ENCODE measurements at places on chromosomes 2 and 18. TPM values are rescaled to one million over a fixed set of nuclear protein-coding genes. Genes with fewer than 3 reads are reported as not detected.

The CYTIP gene
- total RNA-seq, result 5.4 TPM

- no peaks in the 10 kb centered on the region for H3K27me3 ChIP-seq
- no peak for DNase-seq
- no peak overlapping the region for H3K4me3 ChIP-seq
- no peak overlapping the region for H3K27ac ChIP-seq
- H3K36me3 ChIP-seq, result no peaks in the 10 kb centered on the region
- no peaks in the 10 kb centered on the region for H3K4me1 ChIP-seq
Observed at GRCh38 chr18:59431131-59431530, 72.1 kb upstream of the LMAN1 start.

GRCh38 chr2:15764683-15765011, 173.0 kb downstream of the DDX1 start:
- no peak overlapping the region for H3K4me3 ChIP-seq
- H3K4me1 ChIP-seq, result no peaks in the 10 kb centered on the region

The AFF3 gene
- 3.9 TPM for total RNA-seq

The ABCG8 gene
- total RNA-seq, result not detected

The GREB1L gene
- total RNA-seq, result 1.8 TPM

The DNER gene
- total RNA-seq, result 27.4 TPM
